Heart right ventricle (tissue), 16 donors: ENCODE measurements at places on chromosomes 12 and 14.

DNA sequence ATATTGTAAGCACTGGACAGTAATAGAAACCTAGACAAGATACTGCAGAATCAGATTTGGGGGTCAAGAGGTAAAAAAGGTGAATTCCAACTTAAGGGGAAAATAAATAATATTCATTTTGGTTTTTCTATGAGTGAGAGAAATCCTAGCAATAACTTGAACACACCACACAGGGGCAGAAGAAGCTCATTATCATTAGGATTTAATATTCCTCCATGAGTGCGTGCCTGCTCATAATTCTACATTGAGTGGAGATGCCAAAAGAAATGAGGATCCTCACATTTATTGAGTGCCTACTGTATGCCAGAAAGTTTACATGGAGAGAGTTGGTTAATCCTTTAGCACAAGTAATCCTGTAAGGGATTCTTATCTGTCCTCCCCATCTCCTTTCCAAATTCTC is 40.5 kb upstream of the C14orf132 start:
- no peak for DNase-seq

- DNase-seq = no peak
These were observed 55.0 kb downstream of the OSBPL8 start for GRCh38 chr12:76504606-76505005.

DNA sequence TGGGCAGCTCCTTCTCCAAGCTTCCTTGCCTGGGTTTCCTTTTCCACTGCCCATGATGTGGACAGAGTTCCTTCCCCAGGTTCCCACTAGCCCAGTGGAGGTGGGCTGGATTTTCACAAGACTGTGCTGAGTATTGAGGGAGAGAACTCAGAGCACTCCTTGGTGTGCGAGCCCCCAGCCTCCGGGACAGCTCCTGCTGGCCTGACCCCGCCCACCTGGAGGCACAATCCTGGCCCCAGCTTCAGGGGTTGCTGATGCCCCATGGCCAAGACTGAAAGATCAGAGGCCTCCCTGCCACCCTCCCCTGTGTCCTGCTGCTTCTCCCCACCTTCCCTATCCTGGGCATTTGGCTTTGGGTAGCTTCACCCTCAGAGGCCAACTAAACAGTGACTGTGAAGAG is 7.7 kb downstream of the KCNH3 start:
- DNase-seq = no peak

DNA sequence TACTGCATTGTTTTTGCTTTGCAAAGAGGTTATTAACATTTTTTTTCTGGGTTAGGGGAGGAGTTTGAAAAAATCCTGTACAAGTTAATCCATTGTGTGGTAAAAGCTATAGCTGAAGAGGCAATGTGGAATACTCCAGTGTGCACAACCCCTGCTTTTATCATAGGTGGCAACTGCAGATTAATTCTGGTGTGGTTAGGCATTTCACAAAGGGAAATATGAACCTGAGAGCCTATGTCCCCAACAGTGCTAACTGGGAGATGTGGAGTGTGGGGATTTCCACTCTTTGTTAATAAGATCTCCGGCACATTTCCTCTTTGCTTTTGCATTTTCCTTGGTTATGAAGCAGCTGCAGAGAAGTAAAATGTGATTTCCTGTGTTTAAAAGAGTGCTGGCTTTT is 33.6 kb downstream of the PRORP start:
- DNase-seq = no peak

DNA sequence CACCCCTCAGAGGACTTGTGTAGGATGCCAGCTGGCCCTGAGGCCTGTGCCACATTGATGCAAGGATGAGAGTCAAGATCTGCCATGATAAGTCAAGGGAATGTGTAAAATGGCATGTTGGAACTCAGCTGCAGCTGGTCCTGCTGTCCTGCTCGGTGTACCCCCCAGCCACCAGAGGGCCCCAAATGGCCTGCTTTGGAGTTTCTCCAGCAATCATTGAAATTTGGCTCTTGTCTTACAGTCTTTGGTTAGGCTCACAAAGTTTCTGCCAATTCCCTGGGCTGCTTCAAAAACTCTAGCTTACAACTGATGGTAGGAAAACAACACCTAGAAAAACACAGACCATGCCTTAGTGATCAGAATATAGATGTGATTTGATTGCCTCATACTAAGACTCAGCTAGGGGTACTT is 76.8 kb downstream of the HSD17B6 start:
- peak; percentile 29 for DNase-seq

DNA sequence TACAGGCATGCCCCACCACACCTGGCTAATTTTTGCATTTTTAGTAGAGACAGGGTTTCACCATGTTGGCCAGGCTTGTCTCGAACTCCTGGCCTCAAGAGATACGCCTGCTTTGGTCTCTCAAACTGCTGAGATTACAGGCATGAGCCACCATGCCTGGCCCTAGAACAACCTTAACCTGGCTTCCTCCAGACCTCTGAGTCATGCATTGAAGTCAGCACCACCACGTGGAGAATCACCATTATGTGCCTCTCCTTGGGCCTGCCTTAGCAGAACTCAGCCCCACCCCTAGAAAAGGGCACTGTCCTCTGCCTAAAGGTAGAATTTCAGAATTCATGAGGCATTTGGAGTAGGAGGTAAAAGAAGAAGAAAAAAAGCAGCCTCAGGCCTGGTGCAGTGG is 49.0 kb downstream of the LIMA1 start:
- DNase-seq = no peak

DNA sequence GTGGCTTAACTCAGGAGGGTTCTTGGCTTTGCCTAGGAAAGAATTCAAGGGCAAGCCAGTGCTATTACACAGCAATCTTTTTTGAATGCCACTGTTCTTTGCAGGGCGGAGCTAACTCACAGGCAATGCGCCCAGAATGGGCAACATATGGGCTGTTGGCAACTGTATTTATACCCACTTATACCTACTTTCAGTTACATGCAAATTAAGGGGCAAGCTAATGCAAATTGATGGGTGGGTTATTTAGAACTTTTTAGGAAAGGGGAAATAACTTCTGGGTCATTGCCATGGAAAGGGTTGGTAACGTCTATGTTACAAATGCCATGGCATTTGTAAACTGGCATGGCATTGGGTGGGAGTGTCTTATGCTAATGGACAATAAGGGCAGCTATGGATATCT is 85.4 kb downstream of the C12orf50 start:
- no peak for DNase-seq

GRCh38 chr14:75092698-75093097 is 23.3 kb downstream of the ZC2HC1C start:
- no peak for DNase-seq

GRCh38 chr14:103711516-103712431 is 3.5 kb downstream of the XRCC3 start:
- DNase-seq = peak; percentile 71

- no peak for DNase-seq
These were observed 323.8 kb downstream of the BCAT1 start for GRCh38 chr12:24625103-24625502.

DNA sequence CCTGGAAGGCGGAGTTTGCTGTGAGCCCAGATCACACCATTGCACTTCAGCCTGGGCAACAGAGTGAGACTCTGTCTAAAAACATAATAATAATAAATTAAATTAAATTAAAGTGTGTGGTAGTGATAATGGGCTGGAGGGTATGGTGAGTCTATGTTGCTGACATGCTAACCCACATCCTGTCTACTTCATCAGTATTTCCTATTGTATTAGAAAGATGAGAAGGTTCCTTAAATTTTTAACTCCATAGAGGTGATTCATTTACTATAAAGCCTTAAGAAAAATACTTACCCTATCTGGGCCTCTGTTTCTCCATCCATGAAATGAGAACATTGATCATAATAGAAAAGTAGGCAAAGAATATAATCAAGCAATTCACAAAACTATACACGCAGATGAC is 280.5 kb downstream of the FBXL14 start:
- DNase-seq = no peak

GRCh38 chr12:62653740-62654139 is 187.1 kb downstream of the MON2 start:
- no peak for DNase-seq

GRCh38 chr14:68518166-68518565 is 274.7 kb downstream of the ZFP36L1 start:
- no peak for DNase-seq

DNA sequence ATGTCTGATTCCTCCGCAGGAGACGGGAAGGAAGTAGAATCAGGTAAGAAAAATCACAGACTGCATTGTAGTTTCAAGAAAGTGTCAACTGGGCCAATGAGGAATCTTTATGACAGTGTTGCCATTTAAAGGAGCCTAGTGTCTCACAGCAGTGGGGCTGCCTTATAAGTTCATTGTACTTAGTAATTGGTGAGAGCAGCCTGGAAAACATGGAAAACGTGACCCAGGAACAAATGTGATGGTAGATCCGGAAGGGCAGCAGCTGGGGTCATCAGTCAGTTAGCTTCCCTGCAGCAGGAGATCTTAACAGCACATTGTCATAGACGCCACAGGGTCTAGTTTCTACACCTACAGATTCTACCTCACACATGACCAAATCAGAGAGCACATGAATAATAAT is 630.0 kb upstream of the LMO3 start:
- DNase-seq = no peak

DNA sequence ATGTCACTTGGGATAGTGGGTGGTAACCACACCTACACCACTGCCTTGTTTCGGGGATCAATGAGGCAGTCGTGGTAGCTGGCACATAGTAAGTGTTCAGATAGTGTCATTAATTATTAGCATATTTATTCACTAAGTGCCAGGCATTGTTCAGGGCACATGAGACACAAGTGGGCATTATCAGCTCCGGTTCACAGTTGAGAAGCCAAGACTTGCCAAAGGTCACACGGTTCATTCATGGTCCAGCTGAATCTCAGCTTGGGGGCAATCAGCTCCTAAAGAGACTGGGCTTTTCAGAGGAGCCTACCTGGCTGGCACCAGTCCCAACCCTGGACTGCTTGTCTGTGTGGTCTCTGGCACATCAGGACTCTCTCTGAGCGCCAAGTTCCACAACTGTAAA is 121.3 kb downstream of the PTPN11 start:
- no peak for DNase-seq

DNA sequence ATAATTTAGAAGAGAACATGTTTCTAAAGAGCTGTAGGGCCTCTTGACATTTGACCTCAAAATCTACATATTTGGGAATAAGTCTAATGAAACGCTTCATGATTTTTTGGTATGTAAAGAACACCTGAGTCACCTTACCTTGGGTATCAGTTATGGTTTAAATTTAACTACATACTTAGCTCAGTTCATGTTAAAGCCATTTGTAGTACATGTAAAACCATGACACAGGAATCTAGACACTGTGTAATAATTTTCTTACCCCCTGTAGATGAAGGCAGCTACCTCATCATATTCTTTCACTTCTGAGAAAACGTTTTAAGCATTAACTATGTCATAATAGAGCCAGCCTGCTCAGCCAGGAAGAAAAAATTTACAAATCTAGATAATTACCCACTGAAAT is 105.8 kb upstream of the CPNE8 start:
- DNase-seq = no peak

GRCh38 chr12:107429006-107429705 is 256.4 kb upstream of the PWP1 start:
- no peak for DNase-seq

- no peak for DNase-seq
These were observed 580.4 kb downstream of the VRK1 start for GRCh38 chr14:97377550-97377949.

GRCh38 chr14:31969699-31970240 is 107.3 kb upstream of the ARHGAP5 start:
- no peak for DNase-seq

- DNase-seq = no peak
These were observed 423.7 kb downstream of the LRIG3 start for GRCh38 chr12:58496411-58497190.

DNA sequence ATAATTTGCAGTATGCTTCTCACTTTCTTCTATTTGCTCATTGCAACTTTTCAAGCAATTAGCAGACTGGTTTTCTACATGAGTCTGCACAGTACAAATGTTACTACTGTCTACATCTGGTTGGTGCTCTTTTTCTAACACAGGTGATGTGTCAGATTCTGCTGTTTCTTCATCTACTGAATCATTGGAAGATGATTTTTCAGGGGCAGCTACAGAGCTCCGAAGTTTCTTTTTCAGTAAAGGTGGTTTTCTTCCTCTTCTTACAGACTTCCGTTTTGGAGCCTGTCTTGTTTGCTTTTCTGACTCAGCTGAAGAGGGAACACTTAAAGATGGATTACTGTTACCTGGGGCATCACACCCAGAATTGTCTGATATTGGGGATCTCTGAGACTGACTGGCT is 62.1 kb downstream of the SCAF11 start:
- no peak for DNase-seq

DNA sequence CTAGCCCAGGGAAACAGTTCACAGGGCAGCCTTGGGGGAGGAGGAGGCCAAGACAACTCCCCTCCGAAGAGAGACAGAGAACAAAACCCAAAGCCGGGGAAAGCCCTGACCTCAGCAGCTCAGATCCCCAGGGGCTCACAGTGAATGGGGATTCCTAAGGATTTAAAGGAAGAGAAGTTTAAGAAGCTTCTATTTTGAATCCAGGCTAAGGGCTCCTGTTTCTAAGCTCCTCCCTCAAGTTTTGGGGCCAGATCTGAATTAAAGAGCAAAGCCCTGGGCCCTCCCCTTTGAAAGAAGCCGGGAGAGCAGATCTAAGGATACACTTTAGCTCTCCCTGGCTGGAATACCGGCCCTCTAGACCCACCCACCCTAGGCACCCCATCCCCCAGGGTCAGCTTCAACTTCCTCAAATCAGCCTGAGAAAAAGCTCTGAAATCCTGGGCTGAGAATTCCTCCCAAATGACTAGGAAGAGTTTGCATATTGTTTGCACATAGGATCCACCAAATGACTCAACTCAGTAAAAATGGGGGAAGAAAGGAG is 3.9 kb downstream of the KDM2B start:
- DNase-seq = no peak

GRCh38 chr12:33265900-33266299 is 173.7 kb downstream of the SYT10 start:
- DNase-seq = no peak

DNA sequence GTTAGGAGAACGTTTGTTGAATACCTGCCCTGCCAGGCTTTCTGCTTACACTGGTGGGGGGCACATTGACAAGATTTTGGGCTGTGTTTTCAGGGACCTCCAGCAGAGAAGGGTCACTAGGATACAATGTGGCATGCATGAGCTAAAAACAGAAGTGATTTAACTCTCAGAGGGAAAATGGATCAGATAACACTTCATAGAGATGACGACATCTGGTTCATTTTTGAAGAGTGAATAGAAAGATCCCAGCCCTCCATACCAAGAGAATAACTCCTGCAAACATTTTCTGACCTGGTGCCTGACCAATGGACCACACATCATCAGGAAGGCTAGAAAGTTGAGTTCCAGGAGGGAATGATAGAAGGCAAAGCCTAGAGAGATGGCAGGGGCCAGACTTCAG is 33.7 kb downstream of the CKB start:
- DNase-seq = no peak

DNA sequence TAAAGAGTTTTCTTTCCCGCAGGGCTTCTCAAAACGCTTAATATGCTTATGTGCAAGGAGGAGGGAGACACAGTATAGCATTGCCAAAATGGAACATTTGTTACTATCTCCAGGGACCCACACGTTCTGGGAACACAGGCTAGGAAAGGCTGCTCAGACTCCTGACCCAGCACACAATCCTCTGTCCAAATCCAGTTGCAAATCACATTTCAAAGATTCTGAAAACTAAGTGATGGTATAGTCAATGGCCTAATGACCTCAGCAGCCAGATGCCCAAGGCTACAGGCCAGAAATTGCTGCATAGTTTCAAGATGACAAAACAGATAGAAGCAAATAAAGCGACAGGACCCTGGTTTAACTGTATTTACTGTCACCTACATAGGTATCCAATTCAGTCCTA is 97.0 kb upstream of the GRIP1 start:
- DNase-seq = no peak
